Colonic mucosa (tissue), 4 donors: ENCODE measurements at places on chromosomes 12 and 14.
A peak's percentile ranks its signal among the peaks of the same experiment; 100 is the strongest.

DNA sequence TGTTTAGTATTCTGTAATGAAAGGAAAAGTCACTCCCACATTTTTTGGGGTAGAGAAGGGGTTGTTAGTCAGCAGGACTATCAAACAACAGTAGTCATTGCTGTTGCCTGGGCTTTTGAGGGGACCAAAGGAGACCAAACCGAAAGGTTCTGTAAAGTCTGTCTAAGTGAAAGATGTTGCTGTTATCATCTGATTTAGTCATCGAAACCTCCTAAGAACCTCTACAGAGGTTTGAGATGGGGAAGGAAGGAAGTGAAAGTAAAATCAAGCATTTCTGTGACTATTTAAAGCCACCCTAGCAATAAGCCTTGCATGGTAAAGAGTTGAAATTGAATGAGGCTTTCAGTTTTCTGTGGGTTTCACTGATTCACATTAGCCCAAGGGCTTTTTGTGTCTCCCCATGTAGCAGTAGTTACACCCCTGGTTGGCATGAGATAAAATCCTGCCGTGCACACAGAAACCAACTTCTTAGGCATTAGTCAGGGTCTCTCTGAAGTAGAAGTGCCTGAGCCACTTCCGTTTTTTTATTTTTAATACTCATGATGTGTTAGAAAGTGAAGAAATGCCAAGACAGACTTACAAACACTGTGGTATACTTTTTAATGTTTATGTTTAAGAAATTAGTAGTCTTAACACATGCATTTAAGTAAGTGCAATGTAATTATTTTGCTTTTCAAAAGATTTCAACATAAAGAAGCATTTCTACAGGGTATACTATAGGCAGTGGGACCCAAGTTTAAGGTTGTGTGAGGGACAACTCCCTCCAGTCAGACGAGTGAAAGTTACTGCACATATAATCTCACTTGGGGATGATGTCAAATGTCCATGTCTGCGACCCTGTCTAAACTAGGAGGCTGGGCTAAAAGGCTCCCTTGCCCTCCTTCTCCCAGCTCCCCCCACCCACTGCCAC is 50.4 kb downstream of the DYRK2 start:
- no peak overlapping the region for H3K27ac ChIP-seq
- H3K36me3 ChIP-seq, result no peaks in the 10 kb centered on the region
- no peak overlapping the region for H3K4me3 ChIP-seq
- DNase-seq, result no peak

DNA sequence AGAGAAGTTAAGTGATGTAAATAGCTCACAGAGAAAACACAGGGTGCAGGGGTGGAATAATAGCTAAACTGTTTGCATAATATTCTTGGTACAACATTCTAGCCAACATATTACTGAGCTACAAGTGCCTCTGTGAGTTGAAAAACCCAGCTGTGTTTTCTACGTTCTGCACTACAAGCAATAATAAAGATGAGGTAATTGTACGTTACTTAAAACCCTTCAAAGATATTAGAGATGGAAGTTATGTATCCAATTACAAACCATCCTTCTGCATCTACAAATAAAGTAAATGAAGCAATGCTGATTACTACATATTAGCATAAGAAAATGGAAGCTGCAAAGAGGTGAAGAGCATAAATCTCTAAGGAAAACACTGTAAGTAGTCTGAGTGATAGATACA is 271.4 kb downstream of the SSPN start:
- DNase-seq, result no peak
- no peak overlapping the region for H3K27ac ChIP-seq
- H3K4me1 ChIP-seq, result no peaks in the 10 kb centered on the region
- H3K36me3 ChIP-seq, result no peaks in the 10 kb centered on the region
- no peaks in the 10 kb centered on the region for H3K27me3 ChIP-seq

- no peak overlapping the region for H3K27ac ChIP-seq
- no peak overlapping the region for H3K4me3 ChIP-seq
- no peaks in the 10 kb centered on the region for H3K36me3 ChIP-seq
These were observed 13.9 kb downstream of the RTL1 start for GRCh38 chr14:100889641-100890040.

DNA sequence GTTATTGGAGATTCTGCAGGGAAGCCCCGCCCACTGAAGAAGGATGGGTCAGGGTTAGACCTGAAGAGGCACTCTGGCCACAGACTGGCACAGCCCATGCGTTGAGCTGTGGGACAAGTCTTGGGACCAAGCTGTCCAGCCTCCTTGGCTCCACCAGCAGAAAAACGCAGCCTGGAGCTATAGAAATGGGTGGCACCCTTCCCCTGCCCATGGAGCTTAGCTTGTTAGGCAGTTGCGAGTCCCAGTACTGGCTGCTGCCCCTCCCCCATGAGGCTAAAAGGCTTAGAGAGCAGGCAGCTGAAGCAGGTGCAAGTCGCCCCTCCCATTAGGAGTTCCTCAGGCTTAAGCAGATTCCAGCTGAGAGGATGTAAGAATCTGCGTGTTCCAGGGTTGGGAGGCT is 1124.0 kb upstream of the TMEM132C start:
- no peak overlapping the region for H3K4me3 ChIP-seq
- H3K36me3 ChIP-seq, result no peaks in the 10 kb centered on the region
- H3K4me1 ChIP-seq, result no peaks in the 10 kb centered on the region
- no peak for DNase-seq
- no peak overlapping the region for H3K27ac ChIP-seq

DNA sequence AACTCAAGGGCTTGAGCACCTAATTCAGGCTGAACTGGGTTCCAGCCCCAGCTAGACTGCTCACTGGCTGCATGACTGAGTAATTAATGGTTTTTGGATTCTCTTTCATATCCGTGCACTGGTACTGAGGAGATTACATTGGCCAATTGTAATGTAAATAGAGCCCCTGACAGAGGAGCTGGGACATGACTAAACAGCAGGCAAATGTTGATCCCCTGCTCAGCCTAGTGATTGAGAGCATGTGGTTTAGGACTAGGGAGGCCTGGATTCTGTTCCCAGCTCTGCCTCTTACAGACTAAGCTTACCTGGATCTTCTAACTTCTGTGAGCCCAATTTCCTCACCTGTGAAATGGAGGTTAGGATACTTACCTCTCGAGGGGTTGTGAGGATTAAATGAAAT is 204.3 kb downstream of the ESR2 start:
- H3K4me3 ChIP-seq, result no peak overlapping the region
- no peak for DNase-seq
- no peak overlapping the region for H3K27ac ChIP-seq
- H3K4me1 ChIP-seq, result no peaks in the 10 kb centered on the region
- no peaks in the 10 kb centered on the region for H3K36me3 ChIP-seq

DNA sequence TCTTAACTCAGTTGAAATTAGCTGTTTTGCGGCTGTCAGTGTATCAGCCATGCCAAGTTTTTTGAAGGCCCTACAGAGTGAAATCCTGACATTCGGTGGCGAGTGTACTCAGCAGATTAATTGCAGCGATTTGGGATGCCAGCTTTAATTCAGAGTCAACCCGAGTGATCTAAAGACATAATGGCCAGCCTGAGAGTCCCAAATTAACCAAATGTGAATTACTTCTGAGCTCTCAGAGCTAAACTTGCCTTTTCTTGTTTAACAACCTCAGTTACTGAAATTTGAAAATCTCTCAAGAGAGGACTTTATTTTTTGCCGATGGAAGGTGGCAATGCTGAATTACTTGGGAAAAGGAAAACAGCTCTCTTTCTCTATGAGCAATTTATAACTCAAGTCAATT is 148.5 kb downstream of the GLT1D1 start:
- no peaks in the 10 kb centered on the region for H3K27me3 ChIP-seq
- no peaks in the 10 kb centered on the region for H3K36me3 ChIP-seq
- H3K4me1 ChIP-seq, result no peaks in the 10 kb centered on the region
- H3K4me3 ChIP-seq, result no peak overlapping the region
- H3K27ac ChIP-seq, result no peak overlapping the region

DNA sequence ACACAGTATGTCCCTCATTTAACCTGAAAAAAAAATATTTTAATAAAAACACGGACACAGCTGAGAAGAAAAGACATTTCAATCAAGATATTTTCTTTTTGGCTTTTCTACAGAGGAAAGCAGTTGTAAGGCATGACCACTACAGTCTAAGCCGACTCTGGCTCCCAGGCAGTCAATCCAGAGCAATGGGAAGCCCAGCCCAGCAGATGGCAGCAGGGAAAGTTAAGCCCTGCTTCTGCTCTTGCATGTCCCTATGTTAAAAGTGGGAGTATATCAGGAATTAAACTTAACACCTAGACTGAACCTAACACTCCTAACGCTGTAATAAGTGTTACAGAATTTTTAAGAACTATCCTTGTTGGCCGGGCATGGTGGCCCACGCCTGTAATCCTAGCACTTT is 19.5 kb upstream of the HAL start:
- no peaks in the 10 kb centered on the region for H3K27me3 ChIP-seq
- H3K4me3 ChIP-seq, result no peak overlapping the region
- no peaks in the 10 kb centered on the region for H3K4me1 ChIP-seq
- H3K27ac ChIP-seq, result no peak overlapping the region

GRCh38 chr12:26077915-26078702 is 46.7 kb downstream of the BHLHE41 start:
- no peak overlapping the region for H3K27ac ChIP-seq
- DNase-seq, result no peak

- H3K36me3 ChIP-seq, result no peaks in the 10 kb centered on the region
- no peak overlapping the region for H3K4me3 ChIP-seq
- no peaks in the 10 kb centered on the region for H3K27me3 ChIP-seq
- H3K4me1 ChIP-seq, result no peaks in the 10 kb centered on the region
- no peak for DNase-seq
These were observed 229.8 kb downstream of the ALX1 start for GRCh38 chr12:85509857-85510256.

- no peaks in the 10 kb centered on the region for H3K27me3 ChIP-seq
- no peaks in the 10 kb centered on the region for H3K4me1 ChIP-seq
- H3K27ac ChIP-seq, result no peak overlapping the region
- no peak for DNase-seq
These were observed 175.6 kb downstream of the GLT1D1 start for GRCh38 chr12:129028844-129029243.

- H3K27ac ChIP-seq, result no peak overlapping the region
- no peaks in the 10 kb centered on the region for H3K4me1 ChIP-seq
- no peaks in the 10 kb centered on the region for H3K36me3 ChIP-seq
- no peaks in the 10 kb centered on the region for H3K27me3 ChIP-seq
- no peak for DNase-seq
These were observed 10.1 kb upstream of the RASSF3 start for GRCh38 chr12:64600164-64600561.

- H3K4me3 ChIP-seq, result no peak overlapping the region
- H3K4me1 ChIP-seq, result no peaks in the 10 kb centered on the region
- H3K36me3 ChIP-seq, result no peaks in the 10 kb centered on the region
- no peak overlapping the region for H3K27ac ChIP-seq
- H3K27me3 ChIP-seq, result no peaks in the 10 kb centered on the region
These were observed 86.2 kb downstream of the DENND5B start for GRCh38 chr12:31504625-31505222.

GRCh38 chr12:133264173-133264572 is 28.5 kb upstream of the ANHX start:
- H3K4me3 ChIP-seq, result no peak overlapping the region
- no peaks in the 10 kb centered on the region for H3K36me3 ChIP-seq
- DNase-seq, result no peak
- H3K27me3 ChIP-seq, result no peaks in the 10 kb centered on the region
- no peaks in the 10 kb centered on the region for H3K4me1 ChIP-seq
- H3K27ac ChIP-seq, result no peak overlapping the region

GRCh38 chr14:83042858-83043257 is 1509.2 kb upstream of the SEL1L start:
- no peak overlapping the region for H3K27ac ChIP-seq
- H3K27me3 ChIP-seq, result no peaks in the 10 kb centered on the region
- H3K4me3 ChIP-seq, result no peak overlapping the region
- H3K4me1 ChIP-seq, result no peaks in the 10 kb centered on the region

DNA sequence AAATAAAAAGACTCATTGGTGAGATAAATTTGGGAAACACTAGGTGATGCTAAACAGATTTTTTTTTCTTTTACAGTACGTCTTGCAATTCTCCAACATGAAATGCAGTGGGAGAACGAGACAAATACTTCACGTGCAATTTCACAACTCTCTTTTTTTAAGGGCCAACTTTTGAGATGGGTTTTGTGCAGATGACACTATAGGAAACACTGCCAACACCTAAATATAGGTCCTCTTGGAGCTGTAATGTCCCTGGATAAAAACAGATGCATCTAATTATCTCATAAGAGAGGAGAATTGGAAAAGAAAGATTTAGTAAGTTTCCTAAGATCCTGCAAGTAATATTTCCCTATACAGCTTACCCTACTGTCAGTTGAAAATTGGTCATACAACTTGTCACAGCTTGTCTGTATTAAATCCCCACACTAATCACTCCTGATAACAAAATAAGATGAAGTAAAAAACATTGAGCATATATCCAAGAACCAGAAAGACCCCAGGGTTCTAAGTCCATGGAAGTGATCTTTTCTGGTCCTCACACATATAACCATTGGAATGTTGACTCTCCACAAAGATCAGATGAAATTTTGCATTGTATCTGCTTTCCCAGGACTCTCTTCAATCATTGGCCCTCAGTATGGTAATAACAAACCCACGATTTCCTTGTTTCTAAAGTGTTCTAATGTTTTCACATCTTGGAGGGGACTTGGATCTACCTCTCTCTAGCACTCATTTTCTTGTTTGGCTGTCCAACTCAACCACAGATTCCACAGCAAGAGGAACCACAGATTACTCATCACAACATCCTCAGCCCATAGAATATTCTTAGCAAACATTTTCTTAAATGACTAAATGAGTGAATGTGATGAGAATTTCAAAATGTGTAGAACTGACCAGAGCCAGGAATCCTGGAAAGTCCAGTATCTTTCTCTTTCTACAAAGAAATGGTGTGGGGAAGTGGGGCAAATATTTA is 769.4 kb upstream of the USP15 start:
- H3K36me3 ChIP-seq, result no peaks in the 10 kb centered on the region
- no peak overlapping the region for H3K4me3 ChIP-seq
- no peak overlapping the region for H3K27ac ChIP-seq
- no peak for DNase-seq
- H3K4me1 ChIP-seq, result no peaks in the 10 kb centered on the region

GRCh38 chr14:91146661-91147060 is 32.8 kb downstream of the DGLUCY start:
- no peaks in the 10 kb centered on the region for H3K27me3 ChIP-seq
- no peaks in the 10 kb centered on the region for H3K36me3 ChIP-seq
- H3K4me3 ChIP-seq, result no peak overlapping the region
- peaks cover 4% of the 10 kb centered on the region for H3K4me1 ChIP-seq

DNA sequence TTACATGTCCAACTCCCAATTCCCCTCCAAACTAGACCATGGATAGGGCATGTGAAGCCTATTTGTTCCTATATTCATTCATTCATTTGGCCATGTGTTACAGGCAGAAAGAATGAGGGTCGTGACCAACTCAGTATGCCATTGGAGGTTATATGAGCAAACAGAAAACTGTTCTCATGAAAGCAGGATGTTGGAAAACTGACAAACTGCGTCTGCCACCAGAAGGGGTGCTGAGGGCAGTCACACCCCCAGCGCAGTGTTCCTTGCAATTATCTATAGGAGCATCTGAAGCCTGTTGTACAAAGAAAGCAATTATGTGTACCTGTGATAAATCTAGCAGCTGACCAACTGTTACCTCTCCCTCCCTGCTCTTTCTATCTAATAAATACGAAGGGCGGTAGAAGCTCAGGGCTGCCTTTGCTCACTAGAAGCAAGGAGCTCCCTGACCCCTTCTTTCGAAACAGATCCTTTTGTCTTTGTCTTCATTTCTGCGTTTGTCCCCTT is 21.1 kb downstream of the ENTPD5 start:
- H3K36me3 ChIP-seq, result no peaks in the 10 kb centered on the region
- H3K27ac ChIP-seq, result peak overlapping the region; percentile 89
- peaks cover 4% of the 10 kb centered on the region for H3K4me1 ChIP-seq

GRCh38 chr12:51262758-51263177 is 7.4 kb downstream of the SMAGP start:
- peak; percentile 74 for DNase-seq
- no peaks in the 10 kb centered on the region for H3K27me3 ChIP-seq
- no peak overlapping the region for H3K27ac ChIP-seq
- H3K4me3 ChIP-seq, result no peak overlapping the region
